Activated CD4-positive, CD25-positive, alpha-beta regulatory T cell treated with anti-CD3 and anti-CD28 coated beads, Interleukin-2, amount 50 U/mL, for 16 hours (primary cell): ENCODE measurements at places on chromosomes 5 and 9.

DNA sequence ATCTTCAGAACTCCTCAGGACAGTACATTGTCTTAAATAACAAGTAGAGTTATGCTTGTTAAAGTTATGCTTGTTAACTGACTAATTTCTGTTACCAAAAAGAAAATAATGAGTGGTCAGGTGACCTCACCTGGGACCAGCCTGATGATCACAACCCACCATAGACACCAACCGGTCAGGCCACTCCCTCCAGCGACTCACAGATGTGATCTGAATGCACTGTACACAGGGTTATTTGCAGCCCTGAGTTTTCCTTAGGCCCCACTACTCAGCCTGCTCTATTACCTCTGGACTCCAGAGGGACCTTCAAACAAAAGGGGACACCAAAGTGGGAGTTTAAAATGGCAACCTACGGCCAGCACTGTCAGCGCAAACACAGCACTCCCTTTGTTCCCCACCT lies 55.3 kb downstream of the ARSB start:
- no peak for DNase-seq

GRCh38 chr5:173242675-173243121 lies 7.7 kb upstream of the NKX2-5 start:
- DNase-seq: no peak

DNA sequence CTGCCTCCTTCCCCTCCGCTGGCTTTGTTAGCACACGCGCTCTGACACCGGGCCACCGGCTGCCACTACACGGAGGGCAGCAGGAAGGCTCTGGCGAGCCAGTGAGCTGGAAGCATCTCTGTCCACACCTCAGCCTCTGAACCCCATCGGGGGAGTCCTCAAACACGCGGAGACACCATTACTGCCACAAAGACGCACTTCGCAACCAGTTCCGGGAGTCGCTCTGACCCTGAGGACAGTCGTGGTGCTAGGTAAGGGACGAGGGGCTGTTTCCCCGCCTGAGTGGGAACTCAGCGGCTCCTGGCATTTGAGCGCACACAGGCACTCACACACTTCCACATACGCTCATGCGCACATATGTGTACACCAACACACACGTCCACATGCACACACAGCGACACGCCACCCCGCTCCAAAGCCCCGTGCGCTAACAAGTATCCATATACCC lies 160.0 kb downstream of the C9orf152 start:
- DNase-seq: no peak

GRCh38 chr9:86807367-86807976 lies 139.8 kb downstream of the GAS1 start:
- DNase-seq: no peak

DNA sequence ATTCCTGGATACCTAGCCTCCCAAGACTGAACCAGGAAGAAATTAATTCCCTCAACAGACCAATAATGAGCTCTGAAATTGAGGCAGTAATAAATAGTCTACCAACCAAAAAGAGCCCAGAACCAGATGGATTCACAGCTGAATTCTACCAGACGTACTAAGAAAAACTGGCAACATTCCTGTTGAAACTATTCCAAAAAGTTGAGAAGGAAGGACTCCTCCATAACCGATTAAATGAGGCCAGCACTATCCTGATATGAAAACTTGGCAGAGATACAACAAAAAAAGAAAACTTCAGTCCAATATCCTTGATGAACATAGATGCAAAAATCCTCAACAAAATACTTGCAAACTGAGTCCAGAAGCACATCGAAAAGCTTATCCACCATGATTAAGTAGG lies 392.5 kb upstream of the GRAMD2B start:
- DNase-seq: no peak

- no peak for DNase-seq
These were observed 61.2 kb downstream of the IL6ST start for GRCh38 chr5:55933377-55934114.

DNA sequence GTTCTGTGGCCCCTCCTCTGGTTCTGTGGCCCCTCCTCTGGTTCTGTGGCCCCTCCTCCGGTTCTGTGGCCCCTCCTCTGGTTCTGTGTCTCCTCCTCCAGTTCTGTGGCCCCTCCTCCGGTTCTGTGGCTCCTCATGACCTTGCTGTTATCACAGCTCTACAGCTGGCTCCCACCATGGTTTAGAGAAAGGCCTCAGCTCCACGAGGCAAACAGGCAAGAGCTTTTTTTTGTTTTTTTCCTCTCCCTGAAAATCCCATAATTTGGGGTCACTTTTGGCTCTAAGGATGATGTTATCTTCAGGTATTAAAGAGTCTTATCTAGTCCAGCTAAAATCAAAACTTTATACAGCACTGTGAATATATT lies 31.8 kb downstream of the C5orf15 start:
- DNase-seq: no peak

DNA sequence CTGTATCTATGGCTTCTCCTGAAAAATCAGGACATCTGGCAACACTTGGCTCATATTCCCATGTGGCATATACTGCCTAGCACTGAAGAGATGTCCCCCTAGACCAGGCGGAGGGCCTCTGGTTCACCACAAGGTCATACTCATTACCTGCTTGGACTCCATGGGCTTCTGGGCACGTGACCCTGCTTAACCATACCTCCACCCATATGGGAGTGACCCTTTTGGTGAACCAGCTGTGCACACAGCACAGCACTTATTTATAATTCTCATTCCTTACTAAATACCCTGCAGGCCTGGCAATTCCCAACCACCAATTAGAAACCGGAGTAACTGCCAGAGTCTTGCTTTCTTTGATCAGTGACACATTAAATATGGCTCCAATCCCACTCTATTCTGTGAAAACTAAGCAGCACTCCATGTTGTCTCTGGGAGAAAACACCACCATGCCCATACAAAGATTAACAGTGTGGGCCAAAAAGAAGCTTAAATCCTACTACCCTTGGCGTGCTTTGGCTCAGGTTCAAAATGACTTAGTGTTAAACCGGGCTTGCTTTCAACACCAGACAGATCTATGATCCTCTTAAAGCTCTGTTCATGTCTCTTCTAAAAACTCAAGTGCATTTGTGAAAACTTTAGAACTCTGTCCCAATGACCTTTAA lies 57.7 kb downstream of the MTMR12 start:
- no peak for DNase-seq

DNA sequence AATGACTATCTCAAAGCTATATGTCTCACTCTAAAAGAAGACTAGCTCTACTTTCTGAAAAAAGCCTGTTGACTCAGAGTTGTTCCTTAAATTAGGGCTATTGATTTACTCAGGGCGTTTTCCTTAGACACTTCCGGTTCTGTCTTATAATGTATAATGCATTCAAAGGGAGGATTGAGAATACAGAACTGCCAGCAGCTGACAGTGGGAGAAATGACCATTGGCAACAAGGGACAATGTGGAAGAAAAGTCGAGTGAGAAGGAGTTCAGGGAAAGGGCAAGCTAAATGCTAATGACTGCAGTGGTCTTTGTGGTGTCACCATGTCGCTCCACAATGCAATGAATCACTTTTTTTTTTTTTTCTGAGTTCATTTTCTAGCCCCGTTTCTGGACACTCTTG lies 65.7 kb upstream of the ANKH start:
- DNase-seq: no peak

GRCh38 chr5:95759634-95760033 lies 28.5 kb downstream of the RHOBTB3 start:
- no peak for DNase-seq

GRCh38 chr5:41843456-41844370 lies 26.5 kb downstream of the OXCT1 start:
- DNase-seq: no peak

DNA sequence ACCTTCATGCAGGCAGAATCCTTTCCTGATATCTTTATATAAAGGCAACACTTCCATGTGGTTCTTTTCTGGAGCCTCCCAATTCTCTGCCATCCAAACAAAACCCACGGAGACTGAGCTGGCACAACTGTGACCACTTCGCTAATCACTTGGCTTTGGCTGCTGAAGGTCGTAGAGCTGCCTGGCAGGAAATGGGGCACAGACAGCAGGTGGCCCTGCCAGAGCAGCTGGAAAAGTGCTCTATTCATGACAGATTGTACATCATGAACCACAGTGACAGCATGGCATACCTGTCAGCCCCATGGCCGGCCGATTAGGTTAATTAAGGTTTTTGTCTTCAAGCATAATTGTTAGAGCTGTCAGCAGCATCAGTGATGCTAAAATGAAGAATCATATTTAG lies 141.9 kb upstream of the ANKRD55 start:
- no peak for DNase-seq

DNA sequence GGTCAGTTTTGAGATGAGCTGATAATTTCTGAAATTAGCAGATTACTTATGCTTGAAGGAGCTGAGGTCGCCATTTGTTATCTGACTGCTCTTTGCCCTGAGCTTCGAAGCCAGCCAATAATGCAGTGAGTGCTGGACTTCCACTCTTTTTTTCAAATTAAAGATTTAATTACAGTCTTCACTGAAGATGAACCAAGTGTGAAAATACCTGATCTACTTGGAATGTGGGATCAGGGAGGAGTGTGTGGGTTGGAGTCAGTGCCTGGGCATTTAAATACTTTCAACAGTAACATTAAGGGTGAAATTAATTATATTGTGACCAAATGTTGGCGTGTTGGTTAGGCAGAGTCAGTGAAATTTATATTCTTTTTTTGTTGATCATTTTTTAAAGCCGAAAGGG lies 23.9 kb upstream of the DMRT3 start:
- DNase-seq: no peak

- DNase-seq: no peak
These were observed 17.9 kb upstream of the NRARP start for GRCh38 chr9:137319739-137320551.

GRCh38 chr9:21679432-21679831 lies 123.0 kb upstream of the MTAP start:
- DNase-seq: no peak

DNA sequence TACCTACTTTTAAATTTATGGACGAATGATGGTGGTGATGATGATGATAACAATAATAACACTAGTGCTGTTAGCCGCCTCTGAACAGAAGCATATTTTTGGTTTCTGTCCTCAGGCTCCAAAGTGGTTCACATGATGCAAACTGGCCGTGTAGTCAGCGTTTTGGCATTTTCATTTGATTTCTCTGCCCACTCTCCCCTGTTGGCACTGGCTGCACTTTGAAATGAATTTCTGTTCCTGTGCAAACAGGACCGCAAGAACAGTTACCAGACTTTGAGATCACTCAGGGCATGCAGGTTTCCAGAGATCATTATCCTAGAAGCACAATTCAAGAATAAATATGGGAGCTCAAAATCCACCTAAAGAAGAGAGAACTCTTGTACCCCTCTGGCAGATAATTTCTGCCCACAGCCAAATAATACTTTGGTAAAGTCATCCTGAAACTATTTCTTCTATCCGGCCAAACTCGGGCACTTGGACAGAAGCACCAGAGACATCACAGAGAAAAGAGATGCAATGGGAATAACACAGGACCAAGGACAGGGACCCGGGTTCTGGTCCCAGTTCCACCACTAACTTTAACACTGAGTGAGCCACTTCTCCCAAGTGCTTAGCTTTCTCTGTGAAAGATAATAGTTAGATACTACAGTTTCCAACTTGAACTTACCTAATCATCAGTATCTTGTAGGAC lies 201.7 kb upstream of the PTGER4 start:
- no peak for DNase-seq

- no peak for DNase-seq
These were observed 25.9 kb downstream of the CCT5 start for GRCh38 chr5:10275991-10276390.

GRCh38 chr9:35910613-35911359 lies 1.5 kb downstream of the SPAAR start:
- no peak for DNase-seq

DNA sequence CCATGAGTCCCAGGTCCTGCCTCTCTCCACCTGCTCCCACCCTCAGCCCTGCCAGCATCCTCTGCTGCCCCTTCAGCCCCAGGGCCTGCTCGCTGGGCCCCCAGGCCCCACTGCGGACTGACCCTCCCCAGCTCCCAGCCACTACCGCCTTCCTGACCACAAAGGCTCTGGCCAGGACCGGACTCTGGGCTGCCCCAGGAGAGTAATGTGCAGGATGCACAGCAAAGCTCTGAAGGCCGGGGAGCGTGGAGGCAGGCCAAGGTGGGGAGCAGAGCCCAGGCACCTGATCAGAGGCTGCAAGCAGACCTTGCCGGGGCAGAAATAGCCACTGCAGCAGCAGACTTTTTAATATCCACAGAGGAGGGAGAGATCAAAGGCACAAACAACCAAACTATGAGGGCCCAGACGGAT lies 27.9 kb downstream of the IPPK start:
- DNase-seq: no peak

GRCh38 chr5:110807169-110807568 lies 68.4 kb downstream of the SLC25A46 start:
- DNase-seq: no peak
